ENCODE measurements at places on chromosomes 2 and 18.

GRCh38 chr2:127563458-127564428, 28.3 kb downstream of the MYO7B start:
- no peak for DNase-seq

DNA sequence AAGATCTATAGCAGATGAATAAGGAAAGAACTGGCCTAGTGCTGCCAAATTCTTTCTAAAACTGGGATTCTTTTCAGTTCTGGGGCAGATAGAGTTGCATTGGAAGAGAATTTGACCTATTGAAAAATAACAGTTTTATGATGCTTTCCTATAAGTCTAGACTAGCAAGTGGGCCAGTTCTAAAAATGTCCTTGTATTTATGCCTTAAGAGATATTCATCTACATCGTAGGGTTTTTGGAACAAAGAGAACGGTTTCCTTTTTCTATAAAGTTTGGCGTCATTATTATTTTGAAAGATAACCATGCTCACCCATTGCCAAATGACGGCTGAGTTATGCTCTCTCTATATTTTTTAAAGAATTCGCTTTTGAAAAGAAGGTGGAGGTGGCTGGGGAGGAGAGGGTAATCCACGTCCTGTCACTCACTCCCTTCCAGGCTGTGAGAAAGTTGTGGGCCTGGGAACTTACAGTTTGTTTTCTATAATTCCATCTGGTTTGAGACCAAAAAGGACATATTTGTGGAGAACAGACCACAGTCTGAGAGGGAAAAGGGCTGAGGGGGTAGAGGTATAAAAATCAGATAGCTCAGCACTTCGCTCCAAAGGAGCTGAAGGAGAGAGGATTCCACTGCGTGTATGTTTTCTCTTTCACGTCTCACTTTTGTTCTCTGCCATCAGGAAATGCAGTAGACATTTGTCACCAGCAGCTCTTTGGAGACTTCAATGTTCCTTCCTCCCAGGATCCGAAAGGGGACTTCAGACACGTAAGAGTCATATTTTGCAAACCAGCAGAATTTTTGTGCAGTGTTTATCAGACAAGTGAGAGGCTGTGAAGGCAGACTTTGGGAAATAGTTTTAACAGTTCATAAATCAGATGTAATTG, 281.9 kb upstream of the FN1 start:
- DNase-seq = no peak

DNA sequence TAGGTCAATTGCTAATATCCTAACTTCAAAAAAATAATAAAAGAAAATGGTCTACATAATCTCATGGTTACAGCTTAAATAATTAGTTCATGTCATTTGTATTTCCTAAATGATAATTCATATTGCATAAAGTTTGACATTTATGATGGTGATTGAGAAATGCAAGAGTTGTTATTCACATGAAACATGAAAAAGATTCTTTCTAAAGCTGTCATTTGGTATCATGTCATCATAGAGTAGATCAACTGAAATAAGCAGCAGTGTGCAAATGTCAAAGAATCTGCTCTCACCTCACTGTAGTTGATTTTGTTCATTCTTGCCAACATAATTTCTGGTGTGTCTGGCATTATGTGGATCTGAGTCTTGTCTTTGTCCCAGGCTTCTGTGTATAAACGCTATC, 95.3 kb downstream of the NEB start:
- DNase-seq = no peak

- DNase-seq = no peak
Observed at GRCh38 chr18:21254576-21254975, 12.5 kb downstream of the GREB1L start.

- no peak for DNase-seq
Observed at GRCh38 chr2:231411237-231411636, 15.7 kb downstream of the B3GNT7 start.

DNA sequence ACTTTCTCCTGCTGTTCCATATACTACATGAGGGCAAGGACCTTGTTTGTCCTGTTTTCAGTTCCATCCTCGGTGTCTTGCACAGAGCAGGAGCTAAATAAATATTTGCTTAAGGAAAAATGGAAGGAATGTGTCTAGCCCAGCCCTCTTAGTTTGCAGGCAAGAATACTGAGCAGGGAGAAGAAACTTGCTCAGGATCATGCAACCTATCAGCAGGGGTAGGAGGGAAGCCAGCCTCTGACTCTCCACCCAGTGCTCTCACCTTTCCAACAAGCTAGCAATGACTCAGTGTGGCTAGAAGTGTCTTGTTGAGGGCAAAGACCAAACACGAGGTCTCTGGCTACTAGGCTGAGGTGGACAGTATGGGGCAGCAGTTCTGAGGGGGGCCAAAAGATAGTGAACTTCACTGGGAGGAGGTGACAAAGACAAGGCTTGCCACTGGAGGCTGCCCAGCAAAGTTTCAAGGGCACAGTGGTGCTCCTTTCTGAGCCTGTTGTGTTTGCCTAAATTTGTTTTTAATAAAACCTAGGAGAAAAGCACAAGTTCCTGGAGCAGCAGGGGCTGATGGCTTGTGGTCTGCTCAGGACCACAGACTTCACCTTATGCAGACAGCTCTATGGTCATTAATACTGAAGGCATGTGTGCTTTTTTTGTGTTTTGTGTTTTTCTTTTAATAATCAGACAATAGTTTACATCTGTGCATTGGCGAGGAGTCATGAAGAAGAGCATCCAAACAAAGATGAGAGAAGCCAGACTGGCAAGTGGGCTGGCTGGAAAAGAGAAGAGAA, 49.1 kb upstream of the CTAGE1 start:
- no peak for DNase-seq

DNA sequence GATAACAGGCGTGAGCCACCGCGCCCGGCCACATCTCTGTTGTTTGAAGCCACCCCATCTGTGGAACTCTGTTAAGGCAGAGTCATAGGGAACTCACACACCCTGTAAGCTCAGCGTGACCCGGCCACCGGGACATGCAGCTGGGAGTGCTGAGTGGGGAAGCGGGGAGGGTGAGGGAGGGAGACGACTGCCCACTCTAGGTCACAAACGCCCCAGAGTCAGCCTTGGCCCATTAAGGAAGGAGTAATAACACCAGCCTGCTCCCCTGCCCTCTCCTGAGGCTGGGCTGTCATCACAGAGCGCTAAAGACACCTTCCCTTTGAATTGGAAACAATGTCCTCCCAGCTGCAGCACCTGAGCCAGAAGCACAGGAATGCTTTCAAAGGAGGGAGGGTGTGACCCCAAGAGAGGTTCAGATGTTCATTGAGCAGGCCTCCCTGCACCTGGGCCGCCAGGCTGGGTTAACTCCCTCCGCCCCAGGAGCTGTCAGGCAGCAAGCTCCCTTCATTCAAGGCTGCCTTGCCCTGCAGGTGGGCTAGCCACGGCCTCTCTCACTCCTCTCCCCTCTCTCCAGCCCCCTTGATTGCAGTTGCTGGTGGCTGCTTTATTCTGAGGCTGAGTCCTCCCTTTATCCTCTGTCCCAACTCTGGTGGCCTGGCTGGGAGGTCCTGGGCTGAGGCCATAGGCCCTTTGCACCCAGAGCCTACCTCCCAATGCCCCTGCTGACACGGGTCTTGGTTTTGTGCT, 77.2 kb upstream of the HPCAL1 start:
- DNase-seq = no peak

DNA sequence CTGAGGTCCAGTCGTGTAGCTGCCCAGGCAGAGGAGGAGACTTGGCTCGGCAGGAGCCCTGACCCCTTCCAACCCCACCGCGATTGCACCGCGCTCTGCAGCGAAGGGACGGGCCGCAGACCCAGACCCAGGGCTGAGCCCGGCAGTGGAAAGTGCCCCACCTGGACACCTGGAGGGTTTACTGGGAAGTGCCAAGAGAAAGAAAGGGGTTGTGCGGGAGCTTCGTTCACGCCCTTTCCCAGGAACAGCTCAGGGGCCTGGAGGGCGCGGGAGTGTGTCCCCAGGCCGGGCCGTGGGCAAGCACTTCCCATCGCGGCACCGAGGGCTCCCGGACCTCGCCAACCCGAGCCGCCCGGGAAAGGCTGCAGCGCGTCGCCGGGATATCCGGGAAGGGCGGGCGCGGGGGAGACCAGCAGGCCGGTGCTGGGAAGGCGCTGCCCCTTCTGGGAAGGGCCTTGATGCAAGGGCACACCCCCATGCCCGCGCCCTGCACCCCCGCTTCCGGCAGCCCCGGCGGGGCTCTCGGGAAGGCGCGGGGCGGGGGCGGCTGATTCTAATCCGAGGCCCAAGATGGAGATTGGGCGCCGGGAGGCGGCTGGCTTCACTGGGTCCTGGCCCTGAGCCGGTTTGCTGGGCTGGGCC, 36.1 kb upstream of the MRPL33 start:
- DNase-seq = no peak

DNA sequence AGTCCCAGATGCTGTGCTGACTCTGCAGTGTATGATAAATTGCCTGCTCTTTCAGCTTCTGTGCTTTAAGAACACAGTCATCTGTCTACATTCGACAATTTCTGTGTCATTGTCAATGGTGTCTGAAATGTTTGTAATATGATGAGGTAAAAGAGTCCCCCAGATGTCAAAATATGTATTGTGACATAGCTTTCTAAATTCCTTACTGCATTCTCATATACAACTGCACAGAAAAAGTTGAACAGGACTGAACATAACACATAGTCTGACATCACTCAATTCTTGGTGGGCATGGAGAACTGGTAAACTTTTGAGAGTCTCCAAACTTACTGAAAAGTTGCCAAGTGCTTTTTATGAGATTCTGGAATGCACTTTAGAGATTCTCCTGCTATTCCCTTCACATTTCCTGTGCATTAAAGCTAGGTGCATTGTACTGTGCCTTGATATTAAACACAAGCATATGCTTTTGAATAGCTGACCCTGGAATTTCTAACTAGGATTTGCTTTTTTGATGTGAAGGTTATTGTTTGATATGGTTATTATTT, 48.1 kb upstream of the ARHGAP28 start:
- no peak for DNase-seq

GRCh38 chr18:12628706-12629702, 28.9 kb downstream of the SPIRE1 start:
- no peak for DNase-seq

- DNase-seq = no peak
Observed at GRCh38 chr18:79788734-79789085, 9.0 kb upstream of the KCNG2 start.

DNA sequence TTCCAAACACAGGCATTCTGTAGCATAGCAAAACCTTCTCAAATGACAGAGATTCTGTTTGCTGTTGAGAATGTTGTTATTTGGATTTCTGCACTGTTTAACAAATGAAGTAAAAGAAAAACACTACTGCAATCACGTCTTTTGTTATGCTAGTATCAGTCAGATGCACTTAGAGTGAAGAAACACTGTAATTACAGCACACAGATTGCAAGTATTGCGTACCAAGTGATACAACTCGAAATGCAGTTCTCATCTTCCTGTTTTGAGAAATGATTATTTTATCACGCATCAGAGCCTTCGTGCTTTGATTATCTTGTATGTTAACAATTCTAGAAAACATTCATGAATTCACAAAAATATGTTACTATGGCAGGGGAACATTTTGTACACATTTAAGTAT, 41.8 kb upstream of the KLF11 start:
- no peak for DNase-seq

DNA sequence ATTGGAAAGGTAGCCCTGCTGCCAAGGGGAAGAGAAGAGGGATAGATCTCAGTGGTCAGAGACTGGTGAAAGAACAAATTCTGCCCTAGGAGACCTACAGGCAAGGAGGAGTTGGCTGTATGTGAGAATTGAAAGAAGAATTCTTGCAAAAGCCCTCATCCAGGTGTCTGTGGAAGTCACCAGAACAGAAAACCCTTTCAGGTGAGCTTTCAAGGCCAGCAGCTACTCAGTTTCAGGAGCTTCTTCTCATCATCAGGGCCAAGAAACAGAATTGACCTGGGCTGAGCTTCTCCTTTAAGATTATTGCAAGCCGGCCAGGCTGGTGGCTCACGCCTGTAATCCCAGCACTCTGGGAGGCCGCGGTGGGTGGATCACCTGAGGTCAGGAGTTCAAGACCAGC, 110.2 kb downstream of the CDK15 start:
- DNase-seq = no peak

DNA sequence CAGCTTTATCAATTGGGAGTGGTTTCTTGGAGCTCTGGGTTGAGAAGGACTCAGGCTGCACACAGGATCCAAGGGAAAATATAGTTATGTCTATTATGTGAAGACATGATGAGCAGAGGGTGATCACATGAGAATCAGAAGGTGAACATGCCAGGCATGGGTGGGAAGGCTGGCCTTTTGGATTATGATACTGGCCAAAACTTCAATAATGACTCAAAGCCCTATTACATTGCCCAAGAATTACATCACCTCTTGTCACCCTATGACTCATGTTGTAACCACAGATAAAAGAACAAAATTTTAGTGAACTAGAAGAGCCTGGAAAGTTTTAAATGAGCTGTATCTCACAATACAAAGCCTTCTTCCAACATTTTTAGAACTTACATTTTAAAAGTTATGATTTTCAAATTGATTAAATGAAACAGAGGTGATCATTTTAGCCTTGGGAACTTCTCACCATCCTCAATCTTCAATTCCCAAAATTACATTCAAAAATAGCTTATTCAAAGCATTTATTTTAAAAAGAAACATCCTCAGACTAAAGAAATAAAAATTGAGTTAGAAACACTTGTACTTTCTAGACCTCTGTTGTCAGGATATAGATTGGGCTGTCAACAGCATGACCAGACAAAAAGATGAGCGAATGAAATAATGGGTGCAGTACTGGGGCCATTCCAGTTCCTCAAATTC, 428.3 kb downstream of the MBD2 start:
- DNase-seq = peak; percentile 10

- no peak for DNase-seq
Observed at GRCh38 chr2:13858626-13859025, 773.9 kb upstream of the LRATD1 start.

- DNase-seq = no peak
Observed at GRCh38 chr18:57975805-57976204, 68.2 kb upstream of the NEDD4L start.

- no peak for DNase-seq
Observed at GRCh38 chr2:152577579-152577978, 139.7 kb downstream of the PRPF40A start.

DNA sequence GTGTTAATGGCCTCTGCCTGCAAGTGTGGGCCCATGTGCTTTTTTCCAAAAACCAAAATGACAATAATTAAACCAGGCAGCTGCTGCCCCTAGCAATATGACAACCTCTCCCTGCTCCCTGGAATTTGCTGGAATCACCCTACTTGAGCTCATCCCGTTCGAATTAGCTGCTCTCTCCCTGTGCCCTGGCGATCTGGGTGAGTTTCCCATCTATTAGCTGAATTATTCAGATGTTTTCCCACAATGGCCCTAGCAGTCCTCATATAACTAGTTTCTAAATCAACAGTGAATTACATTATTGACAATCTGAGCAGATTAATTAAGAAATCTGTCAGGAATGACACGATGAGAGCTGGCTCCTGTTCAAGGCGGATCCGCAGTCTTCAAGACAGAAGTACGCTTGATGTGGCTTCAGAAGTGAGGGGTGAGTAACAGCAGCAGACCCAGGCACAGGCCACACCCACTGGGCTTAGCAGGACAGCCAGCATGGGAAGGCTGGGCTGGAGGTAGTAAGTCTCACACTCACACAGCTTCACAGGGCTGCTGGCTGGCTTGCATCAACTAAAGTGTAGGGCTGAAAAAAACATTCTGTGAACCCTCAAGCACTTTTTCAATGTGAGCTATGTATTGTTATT, 366.2 kb upstream of the ID2 start:
- no peak for DNase-seq

All from smooth muscle cell of the brain vasculature (primary cell).